ENCODE measurements at places on chromosomes 2 and 18.

DNA sequence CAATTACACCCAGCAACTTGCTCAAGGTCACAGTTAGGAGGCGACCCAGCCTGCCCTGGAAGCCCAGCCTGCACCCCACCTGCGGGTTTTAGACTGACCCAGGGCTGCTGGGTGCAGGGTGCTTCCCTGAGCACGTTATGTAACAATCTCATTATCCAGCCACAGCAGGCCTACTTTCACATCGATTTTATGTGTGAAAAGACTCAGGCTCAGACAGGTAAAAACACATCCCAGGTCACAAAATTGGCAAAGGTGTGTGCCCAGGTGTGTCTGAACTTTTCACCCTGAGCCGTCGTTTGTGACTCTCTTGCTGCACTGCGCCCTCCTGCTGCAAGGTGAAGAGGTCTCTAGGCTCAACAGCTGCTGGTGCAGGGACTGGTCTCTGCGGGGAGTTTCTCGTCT lies 668.2 kb upstream of the HS6ST1 start:
- DNase-seq: no peak

- no peak for DNase-seq
Observed at GRCh38 chr2:11813951-11814350, 67.5 kb downstream of the LPIN1 start.

DNA sequence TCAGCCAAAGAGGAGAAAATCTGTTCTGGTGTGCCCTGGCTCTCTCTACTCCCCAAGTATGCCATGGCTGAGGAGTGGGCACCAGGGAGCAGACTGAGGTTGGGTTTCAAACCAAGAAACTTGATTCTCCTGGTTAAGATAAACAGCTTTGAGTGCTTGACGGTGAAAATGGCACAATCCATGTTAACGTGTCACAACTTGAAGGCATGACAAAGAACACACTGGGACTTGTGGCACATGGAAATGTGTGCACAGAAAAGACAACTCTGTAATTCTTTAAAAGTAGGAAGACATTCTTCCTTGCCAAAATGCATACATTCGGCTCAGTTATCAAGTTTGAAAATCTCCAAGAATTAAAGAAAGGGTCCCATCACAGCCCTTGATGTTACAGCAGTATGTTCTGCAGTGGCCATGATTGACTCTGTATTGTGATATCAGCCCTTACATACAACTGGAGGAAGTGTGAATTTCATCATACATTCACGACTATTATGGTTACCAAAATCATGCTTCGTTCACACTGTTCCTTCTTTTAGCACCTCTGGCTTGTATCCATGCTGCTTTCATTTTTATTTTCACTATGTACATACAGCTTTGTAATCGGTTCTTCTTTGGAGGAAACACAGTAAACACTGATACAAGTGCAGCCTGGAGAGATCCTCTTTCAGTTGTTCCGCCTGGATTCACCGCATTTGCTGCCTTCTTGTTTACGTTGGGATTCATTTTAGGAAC lies 15.6 kb upstream of the ACTG2 start:
- no peak for DNase-seq

DNA sequence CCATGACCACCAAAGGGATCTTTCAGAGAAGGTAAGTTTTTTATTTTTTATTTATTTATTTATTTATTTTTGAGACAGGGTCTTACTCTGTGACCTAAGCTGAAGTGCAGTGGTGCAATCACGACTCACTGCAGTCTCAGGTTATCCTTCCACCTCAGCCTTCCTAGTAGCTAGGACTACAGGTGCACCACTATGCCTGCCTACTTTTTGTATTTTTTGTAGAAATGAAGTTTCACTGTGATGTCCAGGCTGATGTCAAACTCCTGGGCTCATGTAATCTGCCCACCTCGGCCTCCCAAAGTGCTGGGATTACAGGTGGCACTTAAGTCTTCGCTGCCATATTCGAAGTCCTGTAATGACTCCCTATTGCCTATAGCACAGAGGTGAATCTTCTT lies 342.5 kb downstream of the CYRIA start:
- no peak for DNase-seq

DNA sequence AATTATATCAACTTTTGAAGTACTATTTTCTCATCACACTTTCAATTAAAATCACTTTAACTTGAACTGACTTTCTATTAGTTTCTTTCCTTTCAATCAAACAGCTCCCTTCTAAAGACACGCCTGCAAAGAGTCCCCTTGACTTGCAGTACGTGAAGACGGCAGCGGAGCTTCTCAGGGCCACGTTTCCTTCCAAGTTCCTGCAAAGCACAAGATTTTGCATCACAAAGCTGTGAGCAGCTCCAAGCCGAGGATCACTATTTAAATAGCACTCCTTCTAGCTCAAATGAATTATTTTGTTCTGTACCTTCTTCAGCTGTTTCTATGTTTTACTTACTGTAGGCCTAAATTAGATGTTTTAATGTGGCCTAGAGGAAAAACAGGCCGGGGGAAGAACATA lies 30.8 kb downstream of the SH3YL1 start:
- no peak for DNase-seq

GRCh38 chr2:156437272-156437930 lies 1.2 kb downstream of the GPD2 start:
- DNase-seq: no peak

GRCh38 chr18:46322411-46322891 lies 218.3 kb downstream of the HAUS1 start:
- DNase-seq: no peak

DNA sequence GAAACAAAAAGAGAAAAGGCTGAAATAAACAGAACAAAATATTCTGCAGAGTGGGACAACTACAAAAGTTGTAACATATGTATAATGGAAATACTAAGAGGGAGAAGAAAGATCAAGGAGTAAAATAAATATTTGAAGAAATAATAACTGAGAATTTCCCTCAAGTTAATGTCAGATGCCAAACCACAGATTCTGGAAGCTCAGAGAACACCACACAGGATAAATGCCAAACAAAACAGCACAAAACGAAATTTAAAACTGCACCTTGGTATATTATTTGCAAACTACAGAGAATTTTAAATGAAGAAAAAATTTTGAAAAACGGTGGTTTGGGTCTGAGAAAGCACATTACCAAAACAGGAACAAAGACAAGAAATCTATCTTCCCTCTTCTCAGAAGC lies 1588.9 kb upstream of the TMEFF2 start:
- no peak for DNase-seq

DNA sequence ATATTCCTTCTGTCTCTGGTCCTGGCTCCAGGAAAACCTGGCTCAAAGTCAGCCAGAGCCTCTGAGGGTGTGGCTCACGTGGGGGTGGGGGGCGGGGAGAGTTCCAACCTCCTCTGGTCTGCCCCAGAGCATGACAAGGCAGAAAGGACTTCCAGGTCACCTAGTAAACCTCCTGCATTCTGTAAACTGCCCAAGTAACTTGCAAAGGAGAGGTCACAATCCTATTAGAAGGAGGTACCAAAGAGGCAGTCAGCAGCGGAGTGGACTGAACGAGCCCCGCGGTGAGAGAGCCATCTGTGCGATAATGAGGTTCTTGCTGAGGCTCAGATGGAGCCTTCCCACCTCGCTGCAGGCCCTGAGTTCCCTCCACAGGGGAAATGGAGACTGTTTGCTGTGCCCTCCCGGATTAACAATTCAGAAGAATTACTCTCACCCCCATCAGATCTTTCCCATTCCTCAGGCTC lies 58.9 kb upstream of the GATA6 start:
- no peak for DNase-seq

All from stimulated activated CD8-positive, alpha-beta memory T cell treated with anti-CD3 and anti-CD28 coated beads, Interleukin-15, amount 100 ng/mL, for 24 hours (primary cell).